Brain microvascular endothelial cell (primary cell): ENCODE measurements at places on chromosomes 6 and 20.

DNA sequence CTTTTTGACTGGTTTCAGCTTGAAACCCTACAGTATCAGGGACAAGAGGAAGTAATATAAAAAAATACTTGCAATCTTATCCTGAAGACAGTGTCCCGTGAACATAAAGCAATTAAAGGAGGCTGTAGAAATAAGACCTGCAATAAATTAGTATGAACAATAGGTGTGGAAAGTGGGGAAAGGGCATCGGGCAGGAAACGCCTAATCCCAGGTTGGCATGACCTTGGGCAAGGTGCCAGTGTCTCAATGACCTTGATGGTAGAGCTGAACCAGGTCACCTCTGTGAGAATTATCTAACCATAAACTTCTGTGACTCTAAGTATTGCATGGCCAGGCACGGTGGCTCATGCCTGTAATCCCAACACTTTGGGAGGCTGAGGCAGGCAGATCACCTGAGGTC, 115.2 kb downstream of the LY86 start:
- DNase-seq = no peak

GRCh38 chr20:47276251-47276650, 80.2 kb downstream of the ZMYND8 start:
- DNase-seq = no peak

DNA sequence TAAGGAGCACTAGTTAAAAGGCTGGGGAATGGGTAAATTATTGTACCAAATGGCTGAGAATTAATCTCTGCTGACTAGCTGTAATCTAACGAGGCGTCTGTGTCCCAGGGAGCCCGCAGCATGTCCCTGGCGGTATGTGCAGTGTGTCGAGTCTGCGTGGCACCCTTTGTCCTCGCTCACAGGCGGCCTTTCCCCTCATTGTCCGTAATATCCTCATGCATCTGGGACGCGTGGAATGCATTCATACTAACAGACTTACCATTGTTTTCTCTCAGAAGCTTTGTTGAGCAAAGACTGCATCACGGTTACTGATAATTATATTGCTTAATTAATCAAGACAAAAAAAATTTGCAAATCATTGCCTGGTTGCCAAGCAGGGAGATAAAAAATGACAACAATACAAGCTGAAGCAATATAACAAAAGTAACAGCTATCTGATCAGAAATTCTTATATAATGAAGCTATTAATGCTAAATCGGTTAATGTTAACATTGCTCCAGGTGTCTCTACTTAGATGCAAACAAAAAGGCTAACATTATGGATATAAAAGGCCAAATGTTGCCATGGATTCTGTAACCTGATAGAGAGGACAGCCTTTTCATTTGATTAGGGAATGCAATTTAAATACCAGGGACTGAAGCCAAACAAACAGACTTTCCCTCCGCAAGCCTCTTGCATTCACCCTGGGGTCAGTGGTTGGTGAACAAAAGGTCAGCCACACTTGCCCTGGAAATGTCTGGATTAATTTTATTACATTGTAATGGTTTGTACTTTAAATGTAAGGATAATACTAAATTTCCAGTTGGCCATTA, 124.8 kb downstream of the INSM1 start:
- DNase-seq = no peak

DNA sequence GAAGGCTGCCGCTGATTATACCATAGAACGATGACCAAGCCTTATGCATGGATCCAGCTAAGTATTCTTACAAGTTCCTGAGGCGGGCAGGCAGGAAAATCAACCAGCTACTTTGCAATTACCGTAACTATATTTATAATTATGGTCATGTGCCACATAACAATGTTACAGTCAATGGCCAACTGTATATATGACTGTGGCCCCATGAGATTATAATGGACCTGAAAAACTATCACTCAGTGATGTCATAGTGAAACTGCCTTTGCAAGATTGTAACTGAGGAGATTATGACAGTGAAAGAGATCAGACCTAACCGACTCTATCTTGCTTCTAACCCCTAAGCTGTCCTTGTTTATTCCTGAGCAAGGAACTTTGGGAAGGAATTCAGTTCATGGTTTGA, 33.1 kb upstream of the FAM135A start:
- DNase-seq = no peak

DNA sequence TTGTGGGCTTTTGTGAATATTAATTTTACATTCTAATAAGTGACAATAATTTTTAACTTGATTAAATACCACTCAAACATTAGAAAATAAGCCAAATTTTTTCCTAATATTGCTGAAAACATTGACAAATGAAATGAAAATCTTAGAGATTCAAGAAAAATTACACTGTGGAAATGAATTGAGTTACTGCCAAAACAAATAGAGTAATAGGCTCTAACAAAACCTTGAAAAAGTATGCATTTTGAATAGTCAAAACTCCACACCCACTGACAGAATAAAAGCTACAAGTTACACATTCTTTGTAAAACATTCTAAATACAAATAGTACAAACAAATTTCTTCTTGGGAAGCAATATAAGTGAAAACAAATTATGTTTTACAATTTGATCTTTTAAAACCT, 5.9 kb downstream of the TBX18 start:
- DNase-seq = no peak

DNA sequence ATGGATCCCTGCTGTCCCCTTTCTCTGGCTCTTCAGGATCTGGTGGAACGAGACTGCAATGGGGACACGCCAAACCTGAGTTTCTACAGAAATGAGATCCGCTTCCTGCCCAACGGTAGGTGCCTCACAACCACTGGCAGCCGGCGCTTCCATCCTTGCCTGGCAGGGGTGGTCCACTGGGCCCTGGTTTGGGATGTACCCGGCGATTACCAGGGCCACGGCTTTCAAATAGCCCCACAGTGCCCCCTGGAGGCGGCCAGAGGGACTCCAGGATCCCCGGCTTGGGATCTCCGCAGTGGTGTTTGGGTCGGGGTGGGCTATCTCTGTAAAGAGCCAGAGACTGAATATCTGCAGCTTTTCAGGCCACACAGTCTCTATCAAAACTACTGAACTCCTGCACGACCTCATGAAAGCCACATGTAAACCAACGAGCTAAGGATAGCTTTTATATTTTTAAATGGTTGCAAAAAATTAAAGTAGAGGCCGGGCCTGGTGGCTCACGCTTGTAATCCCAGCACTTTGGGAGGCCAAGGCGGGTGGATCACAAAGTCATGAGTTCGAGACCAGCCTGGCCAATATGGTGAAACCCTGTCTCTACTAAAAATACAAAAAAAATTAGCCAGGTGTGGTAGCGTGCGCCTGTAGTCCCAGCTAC, 3.7 kb downstream of the OGFR start:
- peak; percentile 35 for DNase-seq

DNA sequence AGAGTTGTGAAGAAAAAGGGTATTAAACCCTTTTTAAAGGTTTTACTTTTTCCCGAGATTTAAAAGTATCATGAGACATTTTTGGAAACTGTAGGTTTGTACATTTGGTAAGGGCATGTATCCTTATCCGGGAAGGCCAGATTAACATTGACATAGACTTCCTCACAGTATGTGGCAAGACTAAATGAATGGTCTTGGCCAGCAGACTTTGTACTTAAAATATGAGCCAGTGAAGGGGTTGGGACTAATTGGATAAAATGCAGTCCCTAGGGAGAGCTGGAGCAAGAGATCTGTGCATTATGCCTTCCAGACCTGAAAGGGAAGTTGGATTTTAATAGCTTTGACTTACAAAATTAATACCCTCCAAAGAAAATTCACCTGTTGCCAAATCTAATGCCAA, 60.4 kb upstream of the CCN2 start:
- no peak for DNase-seq

DNA sequence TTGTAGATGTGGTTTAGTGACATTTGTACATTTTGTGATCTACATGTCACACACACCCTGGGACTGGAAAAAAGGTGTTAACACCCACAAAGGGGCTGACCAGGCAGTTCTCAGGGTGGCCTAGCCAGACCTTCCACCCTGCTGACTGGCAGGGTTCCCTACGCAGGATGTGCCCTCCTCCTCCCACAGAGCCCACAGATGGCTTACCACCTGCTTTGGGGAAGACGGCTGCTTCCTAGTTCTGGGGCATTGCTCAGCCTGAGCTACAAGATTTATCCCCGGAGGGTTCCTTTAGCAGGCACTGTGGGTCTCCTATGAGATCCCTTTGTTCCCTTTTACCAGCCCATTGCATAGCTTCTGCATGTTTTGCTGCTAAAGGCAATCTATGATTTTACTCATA, 35.1 kb downstream of the SNAP25 start:
- no peak for DNase-seq

GRCh38 chr20:61764471-61765025, 301.1 kb downstream of the TAF4 start:
- no peak for DNase-seq

GRCh38 chr20:37280403-37280802, 9.1 kb upstream of the MANBAL start:
- DNase-seq = no peak

DNA sequence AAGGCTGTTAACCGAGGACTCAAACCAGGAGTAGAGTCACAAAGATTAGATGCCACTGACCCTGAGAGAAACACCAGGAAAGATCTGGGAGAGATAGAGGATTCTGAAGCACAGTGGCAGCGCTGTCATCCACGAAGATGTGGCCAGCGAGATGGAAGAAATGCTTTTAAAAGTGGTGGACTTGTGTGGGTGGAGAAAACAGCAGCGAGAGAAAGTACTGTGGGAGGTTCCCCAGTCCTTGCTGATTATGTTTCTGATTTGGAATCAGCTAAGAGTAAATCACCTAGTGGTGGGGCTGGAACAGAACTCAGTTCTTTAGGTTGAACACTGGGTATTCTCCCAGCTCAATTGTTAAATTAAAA, 435 bp upstream of the ZNF322 start:
- DNase-seq = peak; percentile 34

DNA sequence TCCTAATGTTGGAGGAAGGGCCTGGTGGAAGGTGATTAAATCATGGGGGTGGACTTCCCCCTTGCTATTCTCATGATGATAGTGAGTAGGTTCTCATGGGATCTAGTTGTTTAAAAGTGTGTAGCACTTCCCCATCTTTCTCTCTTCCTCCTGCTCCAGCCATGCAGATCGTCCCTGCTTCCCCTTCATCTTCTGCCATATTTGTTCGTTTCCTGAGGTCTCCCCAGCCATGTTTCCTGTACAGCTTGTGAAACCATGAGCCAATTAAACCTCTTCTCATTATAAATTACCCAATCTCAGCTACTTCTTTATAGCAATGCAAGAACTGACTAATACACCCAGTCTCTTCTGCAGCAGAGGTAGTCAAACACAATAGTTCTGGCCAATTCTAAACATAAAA, 5.4 kb downstream of the EPM2A start:
- DNase-seq = no peak

DNA sequence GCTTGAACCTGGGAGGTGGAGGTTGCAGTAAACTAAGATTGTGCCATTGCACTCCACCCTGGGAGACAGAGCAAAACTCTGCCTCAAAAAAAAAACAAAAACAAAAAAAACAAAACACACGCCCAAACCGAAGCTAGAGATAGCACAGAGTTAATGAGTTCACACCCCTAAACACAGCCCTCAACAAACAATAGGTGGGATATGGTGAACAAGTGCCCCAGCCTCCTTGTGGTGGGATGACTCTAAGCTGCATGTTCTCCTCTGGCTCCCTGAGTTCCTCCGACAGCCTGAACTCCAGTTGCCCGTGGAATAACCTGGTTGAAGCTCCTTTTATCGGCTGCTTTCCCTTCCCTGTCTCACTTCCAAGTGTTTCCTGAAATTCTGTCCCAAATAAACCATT, 22.1 kb upstream of the DSN1 start:
- DNase-seq = no peak

GRCh38 chr6:41683273-41683522, 44.9 kb downstream of the MDFI start:
- DNase-seq = no peak

DNA sequence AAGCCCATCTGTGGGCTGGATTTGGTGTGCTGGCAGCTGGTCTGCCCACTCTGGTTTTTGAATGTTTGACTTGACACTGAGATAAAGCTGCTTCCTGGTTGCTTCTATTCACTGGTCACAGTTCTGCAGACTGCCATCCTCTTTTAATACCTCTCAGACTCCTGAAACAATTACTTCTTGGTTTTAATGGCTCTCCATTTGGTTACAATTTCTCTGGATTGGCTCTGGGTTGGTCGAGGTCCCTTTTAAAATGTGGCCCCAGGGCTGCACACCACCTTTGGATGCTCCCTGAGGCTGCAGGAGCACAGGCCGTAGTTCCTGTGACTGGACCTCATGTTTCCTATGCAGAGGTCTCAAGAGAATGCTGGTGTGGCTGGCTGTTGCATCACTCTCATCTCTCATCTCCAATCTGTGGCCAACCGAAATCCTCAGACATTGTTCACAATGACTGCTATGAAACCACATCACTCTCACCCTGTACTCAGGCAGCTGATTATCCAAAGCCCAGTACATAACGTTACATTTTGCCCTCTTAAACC, 98.5 kb downstream of the INSM1 start:
- DNase-seq = peak; percentile 80

- no peak for DNase-seq
Observed at GRCh38 chr6:43493833-43494232, 16.3 kb downstream of the LRRC73 start.

DNA sequence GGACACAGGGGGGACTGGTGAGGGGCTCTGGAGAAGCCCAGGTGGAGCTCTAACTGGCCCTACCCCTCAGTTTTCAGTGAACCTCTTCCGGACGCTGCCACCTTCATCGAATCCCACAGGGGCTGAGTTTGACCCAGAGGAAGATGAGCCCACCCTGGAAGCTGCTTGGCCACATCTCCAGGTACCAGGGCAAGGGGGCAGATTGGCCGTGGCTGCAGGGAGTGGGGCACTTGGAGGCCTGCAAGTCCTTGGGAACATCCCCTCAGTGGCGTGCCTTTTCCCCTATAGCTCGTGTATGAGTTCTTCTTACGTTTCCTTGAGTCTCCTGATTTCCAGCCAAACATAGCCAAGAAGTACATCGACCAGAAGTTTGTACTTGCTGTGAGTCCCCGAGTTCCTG, 6.6 kb downstream of the MEA1 start:
- DNase-seq = no peak

- no peak for DNase-seq
Observed at GRCh38 chr20:13340088-13340487, 119.0 kb downstream of the ISM1 start.

GRCh38 chr20:1964061-1964460, 29.8 kb downstream of the PDYN start:
- no peak for DNase-seq

DNA sequence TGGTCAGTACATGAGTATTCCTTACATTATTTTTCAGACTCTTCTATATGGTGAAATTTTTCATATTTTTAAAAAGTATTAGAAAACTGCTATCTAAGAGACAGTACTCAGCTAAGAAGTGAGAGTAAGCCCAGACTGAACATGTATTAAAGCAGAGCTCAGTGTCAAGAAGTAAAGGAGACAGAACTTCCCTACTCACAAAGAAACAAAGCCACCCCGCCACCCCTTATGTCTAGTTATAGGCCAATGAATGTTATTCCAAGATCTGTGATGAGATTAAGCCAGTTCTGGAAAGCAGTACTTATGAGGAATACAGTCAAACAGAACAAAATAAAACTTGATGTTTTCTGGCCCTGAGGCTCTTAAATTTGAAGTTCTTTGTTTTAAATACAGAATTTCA, 114.5 kb downstream of the RNGTT start:
- DNase-seq = no peak

GRCh38 chr6:168060521-168060931, 18.5 kb downstream of the FRMD1 start:
- peak; percentile 62 for DNase-seq

- DNase-seq = no peak
Observed at GRCh38 chr6:90266905-90267621, 29.6 kb downstream of the BACH2 start.

- no peak for DNase-seq
Observed at GRCh38 chr20:36872852-36873251, 3.1 kb upstream of the TLDC2 start.
